ENCODE measurements at places on chromosomes 6 and 20. TPM values are rescaled to one million over a fixed set of nuclear protein-coding genes. Genes with fewer than 3 reads are reported as not detected.

ECT2L gene
- total RNA-seq: not detected

GRCh38 chr6:127690092-127690491, 113.1 kb downstream of the C6orf58 start:
- no peak overlapping the region for H3K4me3 ChIP-seq
- no peaks in the 10 kb centered on the region for H3K4me1 ChIP-seq
- no peak for DNase-seq
- H3K27me3 ChIP-seq: no peaks in the 10 kb centered on the region

GRCh38 chr6:125658136-125658535, 91.3 kb upstream of the HEY2 start:
- no peak overlapping the region for H3K27ac ChIP-seq
- no peak overlapping the region for H3K4me3 ChIP-seq
- DNase-seq: no peak
- H3K36me3 ChIP-seq: no peaks in the 10 kb centered on the region

DNA sequence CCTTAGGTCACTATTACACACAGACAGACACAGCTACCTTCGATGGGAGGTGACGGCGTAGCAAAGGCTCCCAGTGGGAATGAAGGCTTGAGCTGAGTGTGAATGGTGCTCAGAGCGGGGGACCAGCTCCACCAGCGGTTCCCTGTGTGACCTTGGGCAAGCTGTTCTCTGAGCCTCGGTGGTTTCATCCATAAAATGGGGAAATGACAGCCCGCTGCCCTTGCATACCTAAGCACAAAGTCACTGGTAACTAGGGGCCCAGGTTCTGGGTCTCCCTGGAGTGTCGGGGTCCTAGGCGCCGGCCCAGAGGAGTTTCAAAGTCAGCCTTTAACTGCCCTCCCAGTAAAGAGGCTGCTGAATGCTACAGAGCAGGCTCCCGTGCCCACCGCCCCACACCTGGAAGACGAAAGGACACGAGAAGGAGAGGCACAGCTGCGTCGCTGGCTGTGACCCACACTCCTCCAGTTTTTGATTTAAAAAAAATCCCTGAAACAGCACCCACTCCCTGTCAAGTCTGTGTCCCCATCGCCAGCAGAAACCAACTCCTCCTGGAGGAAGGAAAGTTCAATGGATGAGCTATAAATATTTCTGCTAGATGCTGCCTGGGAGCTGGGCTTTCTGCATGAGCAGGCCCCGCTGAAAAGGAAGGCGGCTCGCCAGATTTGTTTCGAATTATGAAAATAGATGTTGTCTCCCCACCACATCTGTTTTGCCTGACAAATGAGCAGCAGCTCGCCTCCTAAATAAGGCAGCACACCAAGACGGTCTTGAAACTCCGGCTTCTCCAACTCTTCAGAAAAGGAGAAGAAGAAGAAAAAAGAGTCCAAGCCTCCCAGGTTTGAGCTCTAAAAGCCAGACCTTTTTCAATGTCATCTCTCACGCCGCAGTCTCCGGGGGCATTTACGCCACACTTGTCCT, 27.4 kb downstream of the PMEPA1 start:
- no peak overlapping the region for H3K4me3 ChIP-seq
- peak; percentile 72 for DNase-seq
- H3K27ac ChIP-seq: peak overlapping the region; percentile 39
- H3K36me3 ChIP-seq: no peaks in the 10 kb centered on the region
- no peaks in the 10 kb centered on the region for H3K27me3 ChIP-seq

TFAP2C gene
- total RNA-seq: not detected

DNA sequence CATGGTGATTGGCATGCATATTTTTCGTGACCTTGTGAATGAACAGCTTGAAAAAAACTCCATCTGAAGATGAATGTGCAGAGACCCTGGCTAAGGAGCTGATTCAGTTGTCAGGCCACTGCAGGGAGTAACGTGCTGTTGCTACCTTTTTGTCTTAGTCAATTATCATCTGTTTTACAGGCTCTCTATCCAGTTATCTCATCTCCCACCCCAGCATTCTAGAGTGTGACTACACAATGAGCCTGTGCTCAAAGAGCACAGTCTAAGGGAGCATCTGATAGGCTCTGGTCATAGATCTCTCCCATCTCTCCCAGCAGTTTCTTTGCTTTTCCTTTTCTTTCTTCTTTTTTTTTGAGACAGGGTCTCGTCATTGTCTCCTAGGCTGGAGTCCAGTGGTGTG, 45.5 kb downstream of the NDRG3 start:
- H3K27me3 ChIP-seq: no peaks in the 10 kb centered on the region
- H3K36me3 ChIP-seq: no peaks in the 10 kb centered on the region
- no peaks in the 10 kb centered on the region for H3K4me1 ChIP-seq
- no peak overlapping the region for H3K4me3 ChIP-seq

GRCh38 chr20:32019156-32019510, 8.9 kb downstream of the CCM2L start:
- no peak for DNase-seq
- H3K36me3 ChIP-seq: no peaks in the 10 kb centered on the region
- H3K27me3 ChIP-seq: no peaks in the 10 kb centered on the region
- peaks cover 16% of the 10 kb centered on the region for H3K4me1 ChIP-seq
- peak overlapping the region; percentile 61 for H3K4me3 ChIP-seq

CTSZ gene
- 78.4 TPM for total RNA-seq

MUC22 gene
- not detected for total RNA-seq

DNA sequence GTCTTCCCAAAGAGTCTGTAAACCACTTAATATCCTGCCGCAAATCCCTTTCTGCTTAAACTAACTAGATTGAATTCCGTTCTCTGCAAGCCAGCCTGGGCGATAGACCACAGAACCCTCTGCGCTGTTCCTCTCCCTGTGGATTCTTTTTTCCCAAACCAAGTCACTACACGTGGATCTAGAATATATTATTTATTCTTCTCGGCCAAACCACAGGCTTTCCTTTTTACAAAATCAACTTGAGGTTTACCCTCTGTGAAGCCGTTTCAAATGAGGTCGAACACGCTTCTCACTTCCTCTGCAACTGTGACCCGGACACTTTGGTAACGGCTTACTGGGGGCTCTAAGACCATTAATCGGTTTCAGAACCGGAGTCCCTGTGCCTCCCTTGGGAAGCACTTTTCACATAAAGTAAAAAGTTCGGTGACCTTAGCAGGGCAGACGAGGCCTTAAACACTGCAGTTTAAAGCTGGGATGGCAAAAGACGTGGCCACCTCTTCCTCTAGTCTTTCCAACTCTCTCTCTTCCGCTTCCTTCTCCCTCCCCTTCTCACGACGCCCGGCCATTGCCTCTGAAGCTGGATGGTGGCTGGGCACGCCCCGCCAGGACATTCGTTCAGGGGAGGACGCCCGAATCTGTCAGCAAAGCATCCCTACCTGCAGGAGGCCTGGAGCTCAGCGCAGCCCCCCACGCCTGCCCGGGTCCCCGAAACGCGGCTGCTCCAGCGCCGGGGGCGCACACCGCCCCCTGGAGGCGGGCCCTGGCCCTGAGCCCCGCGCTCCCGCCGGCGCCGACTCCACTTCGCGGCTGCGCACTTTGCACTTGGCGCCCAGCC, 55.0 kb upstream of the FOXC1 start:
- H3K4me1 ChIP-seq: no peaks in the 10 kb centered on the region
- DNase-seq: peak; percentile 58
- peak overlapping the region; percentile 43 for H3K4me3 ChIP-seq
- no peaks in the 10 kb centered on the region for H3K27me3 ChIP-seq
- peak overlapping the region; percentile 80 for H3K27ac ChIP-seq
